ENCODE measurements at places on chromosomes 5 and 9. TPM values are rescaled to one million over a fixed set of nuclear protein-coding genes. Genes with fewer than 3 reads are reported as not detected.

DNA sequence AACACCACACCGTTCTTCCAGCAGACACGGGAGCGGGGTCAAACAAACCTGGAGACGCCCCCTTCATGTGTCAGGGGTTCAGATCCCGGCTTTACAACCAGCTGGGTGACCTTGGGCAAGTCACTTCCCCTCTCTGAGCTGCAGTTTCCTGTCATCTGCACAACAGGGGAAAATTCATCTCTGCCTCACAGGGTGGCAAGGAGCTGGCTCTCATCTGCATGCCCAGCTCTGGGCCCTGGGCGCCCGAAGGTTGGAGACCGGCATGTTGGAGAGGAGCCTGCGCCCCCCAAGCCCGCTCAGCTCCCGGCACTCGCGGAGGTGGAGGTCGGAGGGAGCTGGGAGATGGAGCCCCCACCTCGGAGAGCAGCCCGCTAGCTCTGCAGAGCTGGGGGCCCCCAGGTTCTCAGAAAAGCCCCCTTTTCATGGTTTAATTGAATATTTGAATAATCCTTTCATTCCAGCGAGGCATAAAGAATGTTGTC, 20.4 kb downstream of the NR5A1 start:
- peaks cover 21% of the 10 kb centered on the region for H3K27me3 ChIP-seq
- H3K4me1 ChIP-seq: no peaks in the 10 kb centered on the region
- H3K36me3 ChIP-seq: peaks cover 2% of the 10 kb centered on the region
- DNase-seq: no peak
- no peak overlapping the region for H3K27ac ChIP-seq
- no peak overlapping the region for H3K4me3 ChIP-seq

DNA sequence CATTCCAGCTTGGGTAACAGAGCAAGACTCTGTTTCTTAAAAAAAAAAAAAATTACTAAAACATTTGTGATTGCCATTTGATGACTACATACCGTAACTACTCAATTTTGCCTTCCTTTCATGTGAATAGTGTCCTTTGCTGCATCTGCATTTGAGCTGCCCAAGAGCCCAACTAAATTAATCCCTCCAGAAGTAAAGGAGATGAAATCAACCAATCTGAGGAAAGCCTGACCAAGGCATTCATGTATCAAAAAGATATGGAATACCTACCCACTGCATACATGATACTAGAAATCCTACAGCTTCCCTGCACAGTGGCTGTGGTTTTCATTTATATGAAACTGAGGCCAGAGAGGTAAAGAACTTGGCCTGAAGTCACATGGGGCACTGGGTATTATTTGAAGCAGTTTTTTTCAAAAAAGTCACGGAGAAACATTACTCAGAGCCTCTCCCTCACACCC, 177.5 kb downstream of the AOPEP start:
- DNase-seq: no peak
- H3K27ac ChIP-seq: no peak overlapping the region
- no peaks in the 10 kb centered on the region for H3K36me3 ChIP-seq
- H3K27me3 ChIP-seq: no peaks in the 10 kb centered on the region
- no peak overlapping the region for H3K4me3 ChIP-seq

DNA sequence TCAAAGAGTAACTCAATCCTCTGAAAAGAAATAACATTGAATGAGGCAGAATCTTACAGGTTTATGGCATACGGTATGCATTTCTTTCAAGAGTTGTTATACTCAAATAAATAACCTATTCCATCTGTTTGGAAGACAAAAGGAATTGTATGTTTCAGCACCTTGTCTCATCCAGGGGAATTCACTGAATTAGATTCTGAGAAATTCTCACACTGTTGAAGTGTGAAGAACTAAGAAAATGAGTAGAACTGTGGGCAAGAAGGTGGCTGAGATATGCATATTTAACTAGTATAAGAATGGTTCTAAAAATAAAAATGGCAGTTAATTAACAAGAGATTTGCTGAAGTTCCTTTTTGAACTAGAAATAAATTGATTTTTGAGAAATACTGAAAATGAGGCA, 279.3 kb upstream of the DAP start:
- H3K27me3 ChIP-seq: peaks cover 63% of the 10 kb centered on the region
- no peak overlapping the region for H3K4me3 ChIP-seq
- no peak for DNase-seq
- H3K36me3 ChIP-seq: no peaks in the 10 kb centered on the region
- H3K4me1 ChIP-seq: no peaks in the 10 kb centered on the region

- no peaks in the 10 kb centered on the region for H3K4me1 ChIP-seq
- H3K27ac ChIP-seq: no peak overlapping the region
- no peak overlapping the region for H3K4me3 ChIP-seq
- H3K36me3 ChIP-seq: no peaks in the 10 kb centered on the region
Measured at GRCh38 chr9:84609779-84610178, 59.8 kb upstream of the NTRK2 start.

DNA sequence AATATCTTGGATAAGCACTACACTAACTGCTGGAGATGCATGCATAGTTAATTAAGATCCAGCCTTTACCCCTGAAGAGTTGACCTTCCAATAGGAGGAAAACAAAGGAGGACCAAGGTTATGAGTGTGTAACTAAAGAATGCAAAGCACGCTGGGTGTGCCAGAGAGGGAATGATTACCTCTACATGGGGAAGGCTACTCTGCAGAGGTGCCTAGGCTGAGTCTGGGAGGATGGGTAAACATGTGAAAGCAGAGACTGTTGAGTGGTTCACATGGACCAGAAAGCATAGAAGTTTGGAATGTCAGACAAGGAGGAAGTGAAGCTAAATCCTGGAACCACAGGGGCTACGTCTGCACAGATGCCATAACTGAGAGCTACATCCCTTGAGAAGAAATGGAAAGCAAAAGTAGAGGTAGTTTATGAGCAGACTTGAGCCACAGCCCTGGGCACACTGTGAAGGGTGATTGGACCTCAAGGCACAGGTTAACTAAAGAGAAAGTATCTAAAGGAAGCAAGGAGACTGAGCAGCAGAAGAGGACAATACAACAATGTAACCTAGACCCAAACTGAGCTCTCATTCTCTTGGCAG, 176.2 kb downstream of the DENND1A start:
- H3K27me3 ChIP-seq: no peaks in the 10 kb centered on the region
- no peak overlapping the region for H3K27ac ChIP-seq
- H3K36me3 ChIP-seq: peaks cover 3% of the 10 kb centered on the region
- no peak for DNase-seq

DNA sequence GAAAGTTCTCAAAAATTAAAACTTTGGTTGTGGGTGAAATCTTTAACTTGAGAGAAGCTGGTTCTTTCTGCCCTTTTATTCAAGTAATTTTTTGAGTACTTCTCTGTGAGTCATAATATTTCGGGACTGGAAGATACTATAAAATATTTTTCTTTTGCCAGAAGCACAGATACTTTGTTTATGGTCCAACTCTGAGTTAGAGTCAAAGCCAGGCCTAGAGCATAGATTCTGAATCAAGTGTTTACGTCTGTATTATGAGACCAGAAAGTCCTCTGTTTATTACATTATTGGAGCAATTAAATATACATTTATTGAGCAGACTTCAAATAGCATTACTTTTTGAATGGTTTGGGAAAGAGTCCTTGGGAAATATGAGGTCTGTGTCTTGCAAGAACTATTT, 187.9 kb downstream of the FER start:
- H3K4me3 ChIP-seq: no peak overlapping the region
- H3K36me3 ChIP-seq: peaks cover 5% of the 10 kb centered on the region
- no peaks in the 10 kb centered on the region for H3K27me3 ChIP-seq
- DNase-seq: no peak
- peaks cover 2% of the 10 kb centered on the region for H3K4me1 ChIP-seq

- no peak overlapping the region for H3K27ac ChIP-seq
- H3K4me1 ChIP-seq: peaks cover 2% of the 10 kb centered on the region
- H3K27me3 ChIP-seq: no peaks in the 10 kb centered on the region
- no peaks in the 10 kb centered on the region for H3K36me3 ChIP-seq
Measured at GRCh38 chr5:128228521-128228920, 145.0 kb downstream of the SLC12A2 start.

GRCh38 chr9:121499427-121500164, at the start of gene GGTA1:
Gene GGTA1, minus strand, starts transcription at chr9:121499844. Its CDS starts 31,922 bp downstream, at chr9:121467922.
- H3K36me3 ChIP-seq: peaks cover 8% of the 10 kb centered on the region
- peaks cover 22% of the 10 kb centered on the region for H3K4me1 ChIP-seq
- peak within 1 kb of the TSS; percentile 82 for H3K4me3 ChIP-seq
- peaks cover 59% of the 10 kb centered on the region for H3K27me3 ChIP-seq

DNA sequence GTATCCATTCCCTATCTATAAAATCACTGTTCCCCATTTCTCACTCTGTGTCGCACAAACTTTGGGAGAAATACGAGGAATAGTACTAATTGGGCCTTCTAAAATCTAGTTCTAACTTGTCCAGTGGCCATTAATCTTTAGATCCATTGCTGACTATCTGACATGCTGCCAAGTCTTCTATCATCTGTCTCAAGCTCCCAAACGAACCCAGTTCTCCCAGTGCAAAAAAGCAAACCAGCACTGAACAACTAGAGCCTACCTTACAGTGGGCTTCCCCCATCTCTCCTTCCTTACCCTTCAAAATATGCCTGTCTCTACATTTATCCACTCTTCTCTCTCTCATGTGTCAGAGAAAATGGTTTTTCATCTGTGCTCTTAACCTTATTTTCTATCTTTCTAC, 3.2 kb upstream of the SPINK7 start:
- H3K27ac ChIP-seq: no peak overlapping the region
- H3K4me3 ChIP-seq: no peak overlapping the region
- H3K4me1 ChIP-seq: no peaks in the 10 kb centered on the region
- DNase-seq: no peak

DNA sequence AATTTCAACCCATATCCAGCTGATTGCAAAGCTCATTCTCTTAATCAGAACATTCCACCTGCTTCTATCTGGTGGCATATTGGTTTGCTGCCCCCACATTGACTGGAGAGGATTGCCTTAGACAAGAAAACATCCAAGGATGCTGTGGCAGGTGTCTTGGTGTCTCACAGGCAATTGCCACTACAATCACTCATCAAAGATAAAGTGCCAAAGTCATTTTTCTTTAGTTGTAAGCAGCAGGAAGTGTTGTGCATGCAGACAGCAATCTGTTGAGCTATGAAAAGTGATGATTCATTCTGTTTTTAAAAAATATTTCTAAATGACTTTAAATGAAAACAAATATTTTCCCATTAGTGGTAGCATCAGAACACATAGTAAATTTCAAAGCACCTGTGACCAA, 53.9 kb downstream of the CDH6 start:
- H3K27me3 ChIP-seq: no peaks in the 10 kb centered on the region
- no peak for DNase-seq
- no peak overlapping the region for H3K27ac ChIP-seq
- H3K36me3 ChIP-seq: no peaks in the 10 kb centered on the region
- no peaks in the 10 kb centered on the region for H3K4me1 ChIP-seq

DNA sequence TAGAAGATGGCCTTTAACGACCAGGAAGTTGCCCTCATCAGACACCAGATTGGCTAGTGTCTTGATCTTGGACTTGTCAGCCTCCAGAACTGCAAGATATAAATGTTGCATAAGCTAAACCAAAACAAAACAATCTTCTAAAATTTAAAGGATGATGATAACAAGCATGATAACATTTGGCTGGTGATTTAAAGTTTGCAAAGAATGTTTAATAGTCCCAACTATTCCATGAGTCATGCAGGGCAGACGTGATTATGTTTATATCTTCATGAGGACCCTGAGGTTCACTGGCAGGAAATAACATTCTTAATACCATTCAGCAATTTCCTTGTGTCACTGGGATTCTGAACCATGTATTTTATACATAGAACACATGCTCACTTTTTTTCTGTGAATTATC, 319.8 kb downstream of the HCN1 start:
- no peak overlapping the region for H3K27ac ChIP-seq
- no peaks in the 10 kb centered on the region for H3K36me3 ChIP-seq
- H3K27me3 ChIP-seq: no peaks in the 10 kb centered on the region
- no peak overlapping the region for H3K4me3 ChIP-seq

GRCh38 chr5:57175551-57176309, 1.9 kb downstream of the GPBP1 start:
- H3K4me3 ChIP-seq: peak overlapping the region; percentile 99
- no peak for DNase-seq
- peaks cover 6% of the 10 kb centered on the region for H3K36me3 ChIP-seq
- peaks cover 40% of the 10 kb centered on the region for H3K4me1 ChIP-seq

GRCh38 chr5:39648848-39649227, 224.1 kb upstream of the DAB2 start:
- H3K27ac ChIP-seq: no peak overlapping the region
- no peaks in the 10 kb centered on the region for H3K36me3 ChIP-seq
- peaks cover 5% of the 10 kb centered on the region for H3K27me3 ChIP-seq
- no peaks in the 10 kb centered on the region for H3K4me1 ChIP-seq

DNA sequence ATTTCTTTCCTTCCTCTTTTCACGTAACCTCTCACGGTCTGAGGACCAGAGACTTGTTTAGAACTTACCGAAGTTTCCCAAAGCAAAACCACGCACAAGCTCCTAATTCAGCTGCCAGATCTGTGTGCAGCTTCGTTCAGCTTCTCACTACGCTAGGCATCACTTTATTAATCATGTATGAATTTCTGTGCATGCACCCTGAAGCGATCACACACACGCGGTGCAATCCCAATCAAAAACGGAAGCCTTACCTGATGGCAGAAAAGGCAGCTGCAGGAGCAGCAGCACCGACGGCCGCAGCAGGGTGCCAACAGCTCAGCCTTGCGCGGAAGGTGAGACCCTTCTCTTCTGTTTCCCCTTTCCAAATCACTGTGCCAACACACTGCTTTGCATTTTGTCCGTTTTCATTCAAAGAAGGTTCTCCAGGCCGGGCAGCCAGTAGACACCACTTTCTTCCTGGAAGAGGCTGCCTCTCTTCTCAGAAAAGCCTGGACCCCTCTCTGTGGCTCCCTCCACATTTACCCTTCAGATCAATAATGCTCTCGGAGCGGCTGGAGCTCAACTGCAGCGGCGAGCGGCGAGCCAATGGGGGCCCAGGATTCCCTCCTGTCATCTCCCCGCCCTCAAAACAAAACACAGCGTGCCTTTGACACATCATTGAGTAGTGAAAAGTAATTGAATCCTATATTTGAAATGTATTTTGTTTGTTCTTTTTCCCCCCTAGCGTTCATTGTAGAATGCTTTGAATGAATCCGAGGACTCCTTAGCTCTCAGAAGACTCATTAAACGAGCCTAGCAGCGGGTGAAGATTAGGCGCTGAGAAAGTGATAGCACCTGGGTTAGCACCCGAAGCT, at the start of gene CDH12:
TSS of gene CDH12 (minus strand) at position 538 of the 854 bp plus-strand sequence.
- H3K27me3 ChIP-seq: no peaks in the 10 kb centered on the region
- H3K36me3 ChIP-seq: no peaks in the 10 kb centered on the region
- no peaks in the 10 kb centered on the region for H3K4me1 ChIP-seq
- H3K27ac ChIP-seq: no peak within 1 kb of the TSS
- no peak for DNase-seq

FOXD4L6 gene
- not detected for total RNA-seq

All from T-helper 17 cell (primary cell).